Heart right ventricle (tissue), 16 donors: ENCODE measurements at places on chromosomes 3 and 15. TPM values are rescaled to one million over a fixed set of nuclear protein-coding genes. Genes with fewer than 3 reads are reported as not detected.

DNA sequence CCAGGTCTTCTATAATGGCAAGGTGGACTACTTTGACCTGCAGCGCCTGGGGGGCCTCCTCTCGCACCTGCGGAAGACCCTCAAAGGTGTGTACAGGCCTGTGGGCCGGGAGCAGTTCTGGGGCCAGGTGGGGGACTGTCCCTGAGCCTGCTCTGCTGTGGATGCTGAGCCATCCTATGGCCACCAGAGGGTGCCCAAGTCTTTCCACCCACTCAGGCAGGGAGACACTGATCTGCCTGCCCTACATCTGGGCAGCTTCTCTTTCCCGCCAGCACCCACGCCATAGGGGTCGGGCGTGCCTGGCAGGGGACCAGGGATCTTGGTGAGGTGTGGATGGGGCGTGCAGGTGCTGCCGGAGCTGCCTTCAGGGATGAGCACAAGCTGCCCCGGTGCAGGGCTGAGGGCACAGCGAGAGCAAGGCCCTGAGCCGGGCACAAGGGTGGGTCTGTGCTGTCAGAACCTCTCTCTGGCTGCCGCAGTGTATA, 14.1 kb downstream of the RNF123 start:
- peak; percentile 44 for DNase-seq

GRCh38 chr3:52259035-52259434, 13.5 kb downstream of the PPM1M start:
- no peak for DNase-seq

UTS2B gene
- not detected for total RNA-seq

MGLL gene
- 73.9 TPM for total RNA-seq

PLA2G4F gene
- total RNA-seq, result 1.3 TPM

GRCh38 chr3:141680620-141681389, 57.3 kb upstream of the RNF7 start:
- DNase-seq, result peak; percentile 29

EOGT gene
- 48.3 TPM for total RNA-seq

- DNase-seq, result no peak
Measured at GRCh38 chr3:111979434-111980038, 710 bp downstream of the ABHD10 start.

DNA sequence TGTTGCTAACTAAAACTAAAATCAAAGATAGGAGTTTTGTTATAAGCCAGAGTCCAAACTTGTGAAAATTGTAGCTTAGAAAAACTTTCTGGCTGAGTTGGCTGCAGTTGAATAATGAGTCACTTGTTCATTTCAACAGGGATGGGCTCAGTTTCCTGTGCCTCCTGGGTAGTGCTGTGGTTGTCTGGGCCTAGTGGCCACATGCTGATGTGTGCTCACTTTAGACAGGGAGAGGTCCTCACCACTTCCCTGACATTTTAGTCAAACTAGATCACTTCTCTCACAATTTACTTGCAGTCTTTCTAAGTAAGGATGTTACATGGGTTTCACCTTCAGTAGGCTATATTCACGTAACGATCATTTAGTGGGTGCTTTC, 6.3 kb upstream of the UBE2Q2 start:
- no peak for DNase-seq
